ENCODE measurements at places on chromosomes 16 and 17.

DNA sequence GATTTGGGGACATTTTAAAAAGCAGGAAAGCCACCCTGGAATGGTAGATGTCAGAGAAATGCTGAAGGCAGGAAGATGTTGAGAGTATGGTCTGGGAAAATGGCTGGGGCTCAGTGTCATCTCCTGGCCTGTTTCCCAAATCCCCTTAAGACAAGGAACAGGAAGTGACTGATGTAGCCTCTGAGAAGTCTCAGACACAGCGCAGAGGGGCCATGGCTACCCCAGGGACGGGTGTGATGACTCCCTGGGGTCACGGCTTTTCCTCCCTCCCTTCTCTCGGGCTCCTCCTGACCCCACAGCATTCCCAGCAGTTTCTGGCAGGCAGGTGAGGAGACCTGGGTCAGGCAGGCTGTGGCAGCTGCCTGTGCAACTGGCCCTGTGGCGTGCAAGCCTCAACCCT, 45.4 kb downstream of the RAP1GAP2 start:
- DNase-seq = peak; percentile 41
- H3K4me3 ChIP-seq = no peak overlapping the region
- H3K36me3 ChIP-seq = no peaks in the 10 kb centered on the region
- no peaks in the 10 kb centered on the region for H3K27me3 ChIP-seq

DNA sequence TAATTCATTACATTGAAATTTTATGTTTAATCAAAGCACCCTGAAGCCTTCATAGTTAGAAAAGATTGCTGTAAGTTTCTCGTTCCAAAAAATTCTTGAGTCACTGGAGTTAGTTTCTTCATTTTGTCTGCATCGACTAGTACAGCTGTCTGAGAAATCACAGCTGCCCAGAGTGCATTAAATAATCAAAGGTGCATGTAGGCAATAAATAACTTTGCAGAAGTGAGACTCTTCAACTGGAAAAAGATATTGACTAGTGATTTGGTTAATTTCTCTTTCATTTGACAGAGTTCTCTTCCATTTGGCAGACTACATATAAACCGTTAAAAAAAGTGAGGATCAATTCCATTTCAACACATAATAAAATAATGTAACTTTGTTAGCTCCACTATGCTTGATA, 234.0 kb downstream of the CNTNAP4 start:
- no peak overlapping the region for H3K4me3 ChIP-seq
- no peak overlapping the region for H3K27ac ChIP-seq
- H3K27me3 ChIP-seq = no peaks in the 10 kb centered on the region
- H3K4me1 ChIP-seq = no peaks in the 10 kb centered on the region
- H3K36me3 ChIP-seq = no peaks in the 10 kb centered on the region

GRCh38 chr16:58828901-58829545, 94.9 kb upstream of the GOT2 start:
- H3K36me3 ChIP-seq = no peaks in the 10 kb centered on the region
- no peak overlapping the region for H3K4me3 ChIP-seq

- peak; percentile 43 for DNase-seq
- H3K36me3 ChIP-seq = no peaks in the 10 kb centered on the region
- H3K27me3 ChIP-seq = peaks cover 3% of the 10 kb centered on the region
- H3K4me3 ChIP-seq = peak overlapping the region; percentile 1
- peaks cover 31% of the 10 kb centered on the region for H3K4me1 ChIP-seq
These were observed 196.9 kb downstream of the SPECC1 start for GRCh38 chr17:20206068-20206467.

GRCh38 chr16:73040136-73040535, 7.8 kb downstream of the ZFHX3 start:
- DNase-seq = no peak
- H3K27ac ChIP-seq = no peak overlapping the region
- peaks cover 25% of the 10 kb centered on the region for H3K4me1 ChIP-seq

DNA sequence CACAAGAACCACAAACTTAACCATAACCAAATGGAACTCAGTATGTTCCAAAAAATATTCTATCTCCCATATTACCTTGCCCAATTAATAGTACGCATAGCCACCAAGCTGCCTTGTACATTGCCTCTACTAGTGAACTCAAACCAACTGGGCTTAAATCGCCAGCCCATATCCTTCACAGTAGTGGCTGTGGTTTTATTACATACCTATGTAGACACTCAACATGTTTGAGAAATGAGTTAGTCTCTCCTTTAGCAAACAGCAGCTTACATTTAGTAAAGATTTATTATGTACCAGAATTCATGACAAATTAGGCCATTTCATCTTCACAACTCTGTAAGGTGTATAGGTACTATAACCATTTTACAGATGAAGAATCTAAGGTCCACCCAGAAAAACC, 41.4 kb downstream of the GRB2 start:
- peak; percentile 87 for DNase-seq
- no peak overlapping the region for H3K4me3 ChIP-seq
- peaks cover 13% of the 10 kb centered on the region for H3K4me1 ChIP-seq
- H3K36me3 ChIP-seq = no peaks in the 10 kb centered on the region
- H3K27me3 ChIP-seq = no peaks in the 10 kb centered on the region

- H3K27ac ChIP-seq = no peak overlapping the region
- H3K36me3 ChIP-seq = no peaks in the 10 kb centered on the region
- H3K27me3 ChIP-seq = peaks cover 9% of the 10 kb centered on the region
- H3K4me3 ChIP-seq = no peak overlapping the region
- H3K4me1 ChIP-seq = no peaks in the 10 kb centered on the region
- no peak for DNase-seq
These were observed 30.8 kb downstream of the C16orf54 start for GRCh38 chr16:29714972-29715371.

DNA sequence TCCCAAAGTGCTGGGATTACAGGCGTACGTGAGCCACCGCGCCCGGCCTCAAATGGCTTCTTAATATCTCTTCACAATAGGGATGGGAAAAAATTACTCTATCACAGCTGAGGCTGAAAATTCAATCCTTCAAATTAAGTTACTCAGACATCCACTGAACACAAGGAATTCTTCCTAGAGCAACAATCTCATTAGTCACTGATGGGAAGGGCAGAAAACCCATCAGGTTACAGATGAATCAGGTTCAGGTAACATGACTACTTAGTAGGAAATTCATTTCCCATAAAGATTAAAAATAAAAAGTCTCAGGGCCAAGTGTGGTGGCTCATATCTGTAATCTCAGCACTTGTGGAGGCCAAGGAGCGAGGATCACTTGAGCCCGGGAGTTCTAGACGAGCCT, 42.5 kb upstream of the ABR start:
- H3K27me3 ChIP-seq = peaks cover 19% of the 10 kb centered on the region
- no peak overlapping the region for H3K27ac ChIP-seq
- DNase-seq = no peak
- no peaks in the 10 kb centered on the region for H3K36me3 ChIP-seq

DNA sequence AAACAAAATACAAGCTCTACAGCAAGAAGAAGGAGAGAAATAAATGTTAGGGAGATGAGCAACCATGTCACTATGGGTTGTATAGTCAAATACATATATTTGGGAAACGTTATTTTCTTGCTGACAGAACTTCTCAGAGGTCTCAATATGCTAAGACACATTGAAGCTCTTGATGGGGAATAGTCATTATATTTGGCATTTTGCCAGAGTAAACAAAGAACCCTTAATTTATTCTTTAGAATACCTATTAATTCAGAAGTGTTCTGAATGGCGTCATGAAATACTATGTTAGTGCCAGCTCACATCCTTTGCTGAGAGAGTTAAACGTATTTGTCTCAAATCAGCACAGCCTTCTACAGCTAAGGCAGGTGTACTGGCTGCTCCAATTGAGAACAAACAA, 458.9 kb downstream of the CDH13 start:
- DNase-seq = no peak
- H3K27ac ChIP-seq = no peak overlapping the region
- H3K36me3 ChIP-seq = no peaks in the 10 kb centered on the region
- no peaks in the 10 kb centered on the region for H3K4me1 ChIP-seq
- no peak overlapping the region for H3K4me3 ChIP-seq
- no peaks in the 10 kb centered on the region for H3K27me3 ChIP-seq

- H3K4me1 ChIP-seq = no peaks in the 10 kb centered on the region
- no peaks in the 10 kb centered on the region for H3K36me3 ChIP-seq
- no peak overlapping the region for H3K4me3 ChIP-seq
- peak; percentile 17 for DNase-seq
- no peak overlapping the region for H3K27ac ChIP-seq
These were observed 21.3 kb downstream of the ZNF423 start for GRCh38 chr16:49834531-49835151.

GRCh38 chr17:70520956-70521355, 351.6 kb downstream of the KCNJ2 start:
- no peaks in the 10 kb centered on the region for H3K36me3 ChIP-seq
- no peak overlapping the region for H3K4me3 ChIP-seq
- no peak for DNase-seq
- no peak overlapping the region for H3K27ac ChIP-seq
- H3K27me3 ChIP-seq = no peaks in the 10 kb centered on the region
- H3K4me1 ChIP-seq = no peaks in the 10 kb centered on the region

- no peaks in the 10 kb centered on the region for H3K36me3 ChIP-seq
- H3K27me3 ChIP-seq = peaks cover 44% of the 10 kb centered on the region
- peak; percentile 38 for DNase-seq
These were observed 13.4 kb downstream of the IRF8 start for GRCh38 chr16:85912211-85912974.

DNA sequence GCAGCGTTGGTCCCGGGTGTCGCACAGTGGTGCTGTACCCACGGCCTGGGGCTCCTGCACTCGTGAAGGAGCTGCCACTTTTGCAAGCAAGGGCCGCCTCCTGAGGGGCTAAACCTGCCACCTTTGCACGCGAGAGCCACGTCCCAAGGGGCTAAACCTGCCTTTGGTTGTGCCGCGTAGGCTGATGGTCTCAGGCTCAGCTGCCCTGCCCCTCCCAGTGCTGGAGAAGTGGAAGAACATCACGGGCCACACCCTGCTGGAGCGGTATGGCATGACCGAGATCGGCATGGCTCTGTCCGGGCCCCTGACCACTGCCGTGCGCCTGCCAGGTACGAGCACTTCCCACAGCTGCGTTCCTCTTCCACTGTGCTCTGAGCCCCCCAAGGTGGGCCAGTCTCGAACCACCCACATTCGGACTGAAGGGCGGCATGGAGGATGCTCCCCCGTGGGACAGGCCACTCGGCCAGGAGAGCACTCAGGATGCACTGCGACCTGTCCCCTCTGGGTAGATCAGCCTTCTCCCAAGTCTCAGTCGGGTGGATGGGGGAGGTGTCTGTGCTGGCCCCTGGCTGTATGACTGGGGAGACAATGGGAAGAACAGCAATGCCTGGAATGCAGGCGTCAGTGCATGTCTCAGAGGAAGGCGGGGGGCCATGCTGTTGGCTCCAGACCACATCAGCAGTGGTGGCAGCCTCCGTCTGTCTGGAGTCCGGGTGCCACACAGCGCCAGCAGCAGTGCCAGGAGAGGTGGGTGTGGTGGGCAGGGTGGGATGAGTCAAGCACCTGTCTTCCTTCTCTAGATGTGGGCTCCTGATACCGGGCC, 20.7 kb downstream of the ACSF3 start:
- no peaks in the 10 kb centered on the region for H3K4me1 ChIP-seq
- H3K36me3 ChIP-seq = peaks cover 6% of the 10 kb centered on the region
- no peak for DNase-seq
- H3K27ac ChIP-seq = no peak overlapping the region

GRCh38 chr17:17943281-17943984, 28.8 kb downstream of the TOM1L2 start:
- no peak overlapping the region for H3K4me3 ChIP-seq
- H3K27ac ChIP-seq = no peak overlapping the region
- no peaks in the 10 kb centered on the region for H3K36me3 ChIP-seq
- H3K4me1 ChIP-seq = peaks cover 55% of the 10 kb centered on the region
- no peaks in the 10 kb centered on the region for H3K27me3 ChIP-seq
- DNase-seq = no peak

DNA sequence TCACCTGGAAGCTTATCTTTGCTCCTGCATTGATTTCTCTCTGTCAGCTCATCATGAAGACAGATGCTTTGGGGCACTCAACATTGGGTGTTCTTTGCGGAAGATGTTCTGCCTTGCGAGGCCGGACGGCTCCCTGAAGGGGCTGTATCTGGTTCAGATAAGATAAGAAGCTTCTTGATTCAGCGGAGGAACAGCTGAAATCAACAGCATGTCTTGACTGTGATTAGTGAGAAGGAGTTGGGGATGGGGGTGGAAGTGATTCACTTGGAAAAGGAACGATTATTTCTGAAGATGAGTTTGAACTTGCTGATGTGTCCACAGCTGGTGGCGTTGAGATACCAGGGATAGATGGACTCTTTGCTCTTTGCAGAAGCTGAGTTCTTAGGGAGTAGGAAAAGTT, 126.9 kb upstream of the WSCD1 start:
- no peak for DNase-seq
- no peak overlapping the region for H3K27ac ChIP-seq
- H3K36me3 ChIP-seq = no peaks in the 10 kb centered on the region
- H3K4me3 ChIP-seq = no peak overlapping the region

- DNase-seq = peak; percentile 78
- H3K27ac ChIP-seq = peak overlapping the region; percentile 57
- peaks cover 49% of the 10 kb centered on the region for H3K4me1 ChIP-seq
- H3K27me3 ChIP-seq = no peaks in the 10 kb centered on the region
- H3K4me3 ChIP-seq = no peak overlapping the region
These were observed 172.2 kb downstream of the SEC14L1 start for GRCh38 chr17:77312786-77313599.

GRCh38 chr16:72787514-72788268, 260.2 kb downstream of the ZFHX3 start:
- H3K27me3 ChIP-seq = no peaks in the 10 kb centered on the region
- H3K36me3 ChIP-seq = no peaks in the 10 kb centered on the region
- DNase-seq = peak; percentile 97
- peak overlapping the region; percentile 67 for H3K4me3 ChIP-seq
- H3K4me1 ChIP-seq = peaks cover 17% of the 10 kb centered on the region

- H3K36me3 ChIP-seq = no peaks in the 10 kb centered on the region
- H3K4me1 ChIP-seq = no peaks in the 10 kb centered on the region
- H3K4me3 ChIP-seq = no peak overlapping the region
- H3K27me3 ChIP-seq = no peaks in the 10 kb centered on the region
- H3K27ac ChIP-seq = no peak overlapping the region
These were observed 44.3 kb upstream of the PLCG2 start for GRCh38 chr16:81734632-81735434.

GRCh38 chr17:16428098-16428882, 12.9 kb downstream of the TRPV2 start:
- no peak overlapping the region for H3K4me3 ChIP-seq
- H3K27ac ChIP-seq = no peak overlapping the region
- peak; percentile 76 for DNase-seq
- no peaks in the 10 kb centered on the region for H3K27me3 ChIP-seq

DNA sequence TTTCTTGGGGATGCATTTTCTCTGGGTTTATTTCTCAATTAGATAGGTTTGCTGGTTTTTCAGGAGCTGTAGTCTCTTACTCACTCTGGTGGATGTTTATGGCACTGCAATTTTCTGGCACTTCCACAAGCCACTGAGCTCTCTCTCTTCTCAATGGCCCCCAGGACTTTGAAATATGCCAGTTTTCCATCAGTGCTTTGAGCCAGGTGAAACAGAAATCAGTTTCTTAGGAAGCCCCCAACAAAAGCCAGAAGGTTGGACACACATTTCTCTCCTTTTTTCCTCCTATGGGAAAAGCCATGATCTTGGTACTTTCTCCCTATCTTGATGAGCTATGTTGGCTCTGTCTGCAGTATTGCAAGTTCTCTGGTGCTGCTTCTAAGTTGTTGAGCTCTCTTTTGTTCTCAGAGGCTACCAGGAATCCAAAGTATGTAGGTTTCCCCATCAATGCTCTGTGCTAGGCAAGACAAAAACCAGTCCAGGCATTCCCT, 90.7 kb upstream of the SMIM36 start:
- no peaks in the 10 kb centered on the region for H3K36me3 ChIP-seq
- H3K27me3 ChIP-seq = no peaks in the 10 kb centered on the region
- peak; percentile 74 for DNase-seq
- no peak overlapping the region for H3K27ac ChIP-seq
- no peak overlapping the region for H3K4me3 ChIP-seq

- no peaks in the 10 kb centered on the region for H3K4me1 ChIP-seq
- no peak for DNase-seq
- no peak overlapping the region for H3K27ac ChIP-seq
- H3K4me3 ChIP-seq = no peak overlapping the region
- H3K36me3 ChIP-seq = no peaks in the 10 kb centered on the region
These were observed 95.7 kb upstream of the SOX9 start for GRCh38 chr17:72025113-72025512.

Data from GM23248 (cell line).